Stromal cell of bone marrow (primary cell): ENCODE measurements at places on chromosomes 4 and X.

GRCh38 chr4:11469650-11470437 is 41.1 kb upstream of the HS3ST1 start:
- DNase-seq = no peak

GRCh38 chr4:107098401-107098800 is 62.3 kb upstream of the DKK2 start:
- DNase-seq = no peak

DNA sequence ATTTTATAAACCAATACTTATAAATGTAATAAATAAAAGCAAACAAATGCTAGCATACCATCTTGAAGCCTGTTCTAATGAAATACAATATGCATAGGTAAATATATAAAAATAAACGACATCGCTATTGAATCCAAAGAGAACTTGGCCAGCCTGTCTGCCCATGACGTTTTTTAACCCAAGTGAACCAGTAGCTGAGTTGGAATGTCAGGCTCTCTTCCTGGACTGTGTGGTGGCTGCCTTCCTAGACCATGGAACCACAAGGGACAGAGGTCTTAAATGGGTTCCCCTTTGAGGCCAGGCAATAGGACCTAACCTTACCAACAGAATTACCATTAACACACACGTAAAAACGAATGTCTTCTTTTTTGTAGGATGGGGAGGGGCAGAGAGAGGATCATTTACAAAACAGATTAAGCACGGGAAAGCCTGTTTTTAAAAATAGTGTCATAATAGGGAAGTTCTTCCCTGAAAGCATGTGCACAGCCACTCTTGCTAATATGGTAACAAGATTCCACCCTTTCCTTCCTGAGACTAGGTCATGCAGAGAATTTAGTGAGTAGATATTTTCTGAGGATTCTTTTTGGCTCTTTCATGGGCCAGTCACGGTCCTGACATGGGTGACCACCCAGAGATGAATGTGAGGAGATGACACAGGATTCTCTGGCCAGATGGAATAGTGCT is 69.4 kb upstream of the ACSL1 start:
- no peak for DNase-seq

DNA sequence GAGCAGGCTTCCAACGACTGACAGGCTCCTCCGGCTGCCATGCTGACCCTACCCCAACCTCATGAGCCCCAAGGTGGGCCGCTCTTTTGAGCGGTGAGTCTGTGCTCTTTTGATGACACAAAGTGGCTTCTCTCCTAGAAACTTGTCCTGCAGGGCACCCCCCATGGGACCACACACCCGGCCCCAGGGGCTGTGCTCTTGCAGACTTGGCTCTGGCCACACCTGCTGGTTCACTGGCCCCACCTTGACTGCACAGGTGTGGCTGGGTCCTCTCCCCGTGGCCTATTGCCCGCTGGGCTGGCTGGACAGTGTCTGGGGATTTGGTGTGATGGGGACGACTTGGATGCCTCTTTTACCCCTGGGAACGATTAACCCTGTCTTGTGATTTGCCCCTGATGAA is 1.5 kb upstream of the CPZ start:
- no peak for DNase-seq

DNA sequence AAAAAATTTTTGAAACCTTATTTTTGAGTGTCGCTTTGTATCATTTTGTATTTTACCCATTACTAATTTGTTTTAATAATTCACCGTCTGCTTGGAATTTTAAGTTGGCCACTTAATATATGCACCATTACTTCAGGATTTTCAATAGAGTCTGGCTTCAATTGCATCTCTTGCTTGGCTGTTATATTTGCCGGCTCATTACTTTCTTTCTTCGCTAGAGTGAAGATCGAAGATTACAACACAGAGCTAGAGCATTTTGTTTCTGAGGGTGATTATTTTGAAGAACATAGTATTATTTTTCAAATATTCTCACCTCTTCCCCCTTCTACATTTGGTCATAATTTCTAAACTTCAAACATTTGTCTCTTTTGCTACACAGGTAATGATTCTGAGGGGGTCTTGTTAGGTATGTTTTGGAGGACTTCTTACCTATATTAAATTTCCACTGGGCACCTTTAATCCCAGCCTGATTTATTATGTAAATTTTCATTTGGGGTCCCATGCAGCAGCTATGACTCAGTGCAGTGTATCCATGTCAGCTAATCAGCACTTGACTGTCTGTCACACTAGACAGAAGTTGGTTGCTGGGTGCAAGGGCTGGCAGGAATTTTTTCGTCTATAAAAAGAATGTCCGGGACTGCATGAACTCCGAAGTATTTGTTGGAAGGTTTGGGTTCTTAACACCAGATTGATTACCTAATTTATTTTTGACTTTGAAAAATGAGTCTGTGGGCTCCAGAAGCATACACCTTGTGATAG is 18.6 kb downstream of the TBC1D1 start:
- DNase-seq = no peak

GRCh38 chrX:2888309-2888708 is 40.8 kb downstream of the ARSD start:
- no peak for DNase-seq

- DNase-seq = no peak
Measured at GRCh38 chr4:1685235-1686150, 1.4 kb upstream of the FAM53A start.

DNA sequence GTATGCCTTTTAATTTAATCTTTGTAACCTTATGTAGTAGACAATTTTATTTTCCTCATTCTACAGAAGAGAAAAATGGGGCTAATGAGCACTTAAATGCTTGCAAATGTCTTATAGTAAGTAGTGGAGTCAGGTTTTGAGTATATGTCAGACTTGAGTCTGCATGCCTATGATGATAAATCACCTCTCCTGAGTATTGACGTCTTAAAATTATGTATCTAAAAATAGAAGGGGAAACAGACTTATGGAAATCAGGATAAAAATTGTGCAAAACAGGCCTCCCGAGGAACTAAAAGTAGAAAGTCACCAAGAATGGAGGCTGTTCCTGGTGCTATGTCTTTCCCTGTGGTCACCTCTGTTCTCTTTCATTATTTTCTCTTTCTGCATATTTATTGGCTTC is 92.7 kb downstream of the STIM2 start:
- no peak for DNase-seq

- DNase-seq = no peak
Measured at GRCh38 chrX:3094261-3094660, 53.0 kb downstream of the ARSF start.

GRCh38 chrX:129877401-129877800 is 28.6 kb upstream of the UTP14A start:
- no peak for DNase-seq

DNA sequence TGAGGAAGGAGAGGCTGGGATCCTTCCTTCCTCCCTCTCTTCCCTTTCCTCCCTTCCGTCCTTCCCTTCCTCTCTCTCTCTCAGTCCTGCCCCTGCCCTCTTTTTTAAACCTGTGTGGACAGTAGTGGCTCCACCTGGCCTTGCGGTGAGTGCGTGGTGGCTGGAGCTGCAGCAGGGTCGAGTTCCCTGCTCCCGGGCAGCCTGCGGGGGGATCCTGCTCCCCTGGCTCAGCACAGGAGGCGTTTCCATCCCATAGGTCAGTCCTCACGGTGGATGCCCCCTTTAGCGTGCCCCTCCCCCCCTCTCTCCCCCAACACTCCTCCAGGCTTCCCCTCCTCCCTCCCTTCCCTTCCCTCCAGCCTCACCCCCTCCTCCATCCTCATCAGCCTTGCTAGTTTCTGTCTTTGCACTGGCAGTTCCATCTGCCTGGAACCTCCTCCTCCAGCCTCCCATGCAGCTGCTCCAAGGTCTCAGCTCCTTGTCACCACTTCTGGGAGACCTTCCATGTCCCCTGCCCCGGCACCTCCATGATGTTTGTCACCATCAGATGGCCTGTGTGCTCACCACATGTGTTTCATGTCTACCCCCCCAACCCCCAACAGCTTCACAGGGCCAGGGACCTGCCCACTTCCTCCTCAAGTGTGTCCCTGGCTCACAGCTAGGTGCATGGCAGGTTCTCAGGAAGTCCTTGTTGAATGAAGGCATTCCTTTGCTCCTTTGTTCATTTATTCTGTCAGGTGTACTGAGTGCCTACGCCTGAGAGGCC is 68.4 kb downstream of the PSAPL1 start:
- no peak for DNase-seq

DNA sequence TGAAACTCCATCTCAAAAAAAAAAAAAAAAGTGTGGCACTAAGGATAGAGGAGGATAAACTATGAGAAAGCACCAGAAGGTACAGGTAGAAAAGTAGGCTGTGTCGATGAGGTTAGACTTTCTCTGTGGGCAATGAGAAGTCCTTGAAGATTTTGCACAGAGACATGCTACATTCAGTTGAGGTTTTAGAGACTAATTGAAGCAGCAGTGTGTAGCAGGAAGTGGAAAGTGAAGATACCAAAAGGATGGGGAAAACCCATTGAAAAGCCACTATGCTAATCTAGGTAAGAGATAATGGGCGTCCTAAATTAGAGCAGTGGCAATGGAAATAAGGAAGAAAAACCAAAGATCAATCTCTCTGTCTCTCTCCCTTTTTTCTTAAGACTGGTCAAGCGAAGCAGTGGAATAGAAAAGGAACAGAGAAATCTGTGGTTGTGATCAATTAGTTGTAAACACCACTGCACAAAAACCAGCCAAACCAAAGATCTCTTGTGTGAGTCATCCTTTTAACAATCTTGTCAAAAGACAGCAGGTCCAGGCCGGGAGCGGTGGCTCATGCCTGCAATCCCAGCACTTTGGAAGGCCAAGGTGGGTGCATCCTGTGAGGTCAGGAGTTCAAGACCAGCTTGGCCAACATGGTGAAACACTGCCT is 3.5 kb downstream of the SPINK2 start:
- no peak for DNase-seq

GRCh38 chrX:39508300-39508692 is 589.5 kb downstream of the BCOR start:
- DNase-seq = no peak

- DNase-seq = no peak
Measured at GRCh38 chr4:44368413-44369167, 80.0 kb downstream of the KCTD8 start.

DNA sequence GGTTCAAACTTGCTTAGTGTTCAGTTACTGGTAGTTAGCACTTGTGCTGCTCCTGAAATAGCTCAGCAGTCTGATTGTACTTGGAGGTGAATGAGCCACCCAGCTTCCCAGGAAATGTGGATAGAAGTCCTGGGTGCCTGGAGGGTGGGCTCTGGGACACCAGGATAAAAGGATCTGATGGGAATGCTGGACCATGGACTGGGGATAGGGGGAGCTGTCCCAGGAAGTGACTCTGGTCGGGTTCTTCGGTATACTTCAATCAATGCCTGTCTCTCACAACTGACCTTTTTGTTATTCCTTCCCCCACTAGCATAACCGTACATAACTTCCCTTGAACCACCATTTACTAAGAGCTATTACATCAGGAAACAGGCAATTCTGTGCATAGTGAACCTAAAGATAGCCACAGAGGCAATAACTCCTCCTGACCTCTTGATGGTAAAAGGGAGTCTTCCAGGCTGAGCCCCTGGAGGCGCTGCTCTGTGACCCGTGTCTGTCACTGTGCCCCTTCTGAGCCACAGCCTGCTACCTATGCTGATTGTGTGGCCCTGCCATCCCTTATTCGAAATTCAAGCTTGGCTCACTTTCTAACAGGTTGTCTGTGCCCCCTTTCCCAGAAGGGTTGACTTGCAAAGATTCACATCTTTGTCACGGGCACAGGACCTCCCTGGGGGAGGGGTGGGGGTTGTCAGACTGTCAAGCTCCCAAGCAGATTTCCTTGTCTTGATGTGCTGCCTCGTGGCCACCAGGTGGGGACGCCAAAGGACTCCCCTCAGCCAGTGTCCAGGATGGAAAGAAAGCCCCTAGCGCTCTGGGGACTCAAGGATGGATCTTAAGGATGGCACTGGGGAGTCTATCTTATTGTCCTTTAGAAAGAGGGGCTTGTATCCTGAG is 24.5 kb upstream of the WDR1 start:
- no peak for DNase-seq

DNA sequence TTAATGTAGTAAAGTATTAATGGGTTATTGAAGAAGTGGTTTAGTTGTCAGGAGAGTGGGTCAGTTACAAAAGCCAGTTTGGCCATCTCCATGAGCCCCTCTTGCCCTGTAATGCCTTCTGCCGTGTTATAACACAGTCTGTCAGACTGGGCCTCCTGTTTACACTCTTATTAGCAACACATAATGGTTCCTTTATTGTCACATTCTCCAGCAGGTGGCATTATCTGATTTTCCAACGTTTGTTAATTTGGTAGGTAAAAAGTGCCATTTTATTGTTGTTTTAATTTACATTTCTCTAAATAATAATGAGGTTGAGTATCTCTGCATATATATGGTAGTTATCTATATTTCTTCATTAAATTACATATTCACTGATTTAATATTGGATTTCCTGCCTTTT is 560.8 kb downstream of the FGF13 start:
- DNase-seq = no peak

- DNase-seq = no peak
Measured at GRCh38 chrX:69028006-69028760, 137.1 kb downstream of the PJA1 start.

DNA sequence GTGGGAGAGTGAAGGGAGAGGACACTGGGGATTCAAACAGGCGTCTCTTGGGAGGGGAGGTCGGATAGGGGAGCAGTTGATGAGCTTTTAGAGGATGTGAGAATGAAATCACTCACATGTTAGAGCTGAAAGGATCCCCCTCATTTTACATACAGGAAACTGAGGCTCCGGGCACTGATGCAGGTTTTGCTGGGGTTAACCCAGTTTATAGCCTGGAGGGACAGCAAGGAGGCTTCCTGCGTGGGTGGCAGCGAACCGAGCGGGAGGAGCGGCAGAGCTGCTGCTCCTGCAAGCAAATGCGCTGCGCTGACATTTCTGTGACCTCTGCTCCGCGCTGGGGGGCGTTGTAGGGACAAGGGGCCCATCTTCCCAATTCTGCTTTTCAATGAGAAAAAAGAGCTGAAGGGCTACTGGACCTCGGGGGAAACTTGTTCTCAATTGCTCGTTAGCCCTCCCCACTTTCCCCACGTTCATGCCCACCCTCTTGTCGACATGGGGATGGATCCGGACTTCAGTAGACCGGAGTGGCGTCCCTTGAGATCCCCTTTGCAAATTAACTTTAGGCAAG is 1.2 kb upstream of the NEUROG2 start:
- DNase-seq = no peak

DNA sequence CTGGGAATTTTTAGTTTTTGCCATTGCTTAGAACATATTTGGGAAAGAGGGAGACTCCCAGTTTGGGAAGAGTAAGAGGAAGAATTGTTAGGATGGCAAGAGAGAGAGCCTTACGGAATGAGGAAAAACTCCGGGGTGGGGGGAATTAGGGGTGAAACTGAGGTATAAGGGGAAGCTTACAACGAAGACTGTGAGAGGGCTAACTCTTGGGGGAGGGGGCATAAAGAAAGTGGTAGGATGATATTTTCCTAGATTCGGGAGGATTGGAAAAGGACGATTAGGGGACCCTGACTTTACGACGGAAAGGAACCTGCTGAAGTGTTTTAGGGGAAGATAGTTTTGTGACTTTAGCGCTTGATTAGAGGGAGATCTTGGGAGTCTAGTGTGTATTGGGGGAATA is 86.2 kb upstream of the HPRT1 start:
- no peak for DNase-seq
